ENCODE measurements at places on chromosomes 1 and 21.

GRCh38 chr1:24910210-24910609 is 19.9 kb downstream of the RUNX3 start:
- DNase-seq = no peak

- no peak for DNase-seq
These were observed 16.7 kb downstream of the FMO3 start for GRCh38 chr1:171107262-171107940.

DNA sequence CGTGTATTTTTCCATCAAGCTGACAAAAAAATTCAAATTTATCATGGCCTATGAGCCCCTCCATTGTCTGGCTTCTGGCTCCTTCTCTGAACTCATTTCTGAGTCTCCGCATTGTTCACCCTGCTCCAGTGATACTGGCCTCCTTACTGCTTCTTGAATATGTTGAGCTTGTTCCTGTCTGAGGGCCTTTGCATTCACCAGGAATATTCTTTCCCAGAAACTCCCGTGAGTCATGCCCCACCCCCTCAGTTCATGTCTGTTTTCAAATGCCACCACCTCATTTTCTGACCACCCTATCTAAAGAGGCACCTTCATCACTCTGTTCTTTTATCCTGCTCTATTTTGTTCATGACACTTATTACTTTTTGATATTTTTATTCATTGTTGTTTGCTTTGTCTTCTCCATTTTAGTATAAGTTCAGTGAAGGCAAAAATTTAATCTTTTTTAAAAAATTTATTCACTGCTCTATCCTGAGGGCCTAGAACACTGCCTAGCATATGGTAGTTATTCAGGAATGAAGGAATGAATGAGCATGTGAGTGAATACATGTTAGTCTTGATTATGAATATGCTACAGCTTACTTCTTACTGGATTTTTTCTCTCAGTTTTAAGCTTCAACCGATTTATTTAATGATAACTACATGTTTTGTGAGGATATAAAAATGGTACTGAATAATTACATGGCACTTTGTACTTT is 140.4 kb upstream of the C1orf105 start:
- DNase-seq = no peak

GRCh38 chr21:44542716-44543115 is 2.7 kb upstream of the KRTAP10-1 start:
- DNase-seq = no peak

GRCh38 chr1:213060836-213061235 is 9.8 kb downstream of the RPS6KC1 start:
- no peak for DNase-seq

DNA sequence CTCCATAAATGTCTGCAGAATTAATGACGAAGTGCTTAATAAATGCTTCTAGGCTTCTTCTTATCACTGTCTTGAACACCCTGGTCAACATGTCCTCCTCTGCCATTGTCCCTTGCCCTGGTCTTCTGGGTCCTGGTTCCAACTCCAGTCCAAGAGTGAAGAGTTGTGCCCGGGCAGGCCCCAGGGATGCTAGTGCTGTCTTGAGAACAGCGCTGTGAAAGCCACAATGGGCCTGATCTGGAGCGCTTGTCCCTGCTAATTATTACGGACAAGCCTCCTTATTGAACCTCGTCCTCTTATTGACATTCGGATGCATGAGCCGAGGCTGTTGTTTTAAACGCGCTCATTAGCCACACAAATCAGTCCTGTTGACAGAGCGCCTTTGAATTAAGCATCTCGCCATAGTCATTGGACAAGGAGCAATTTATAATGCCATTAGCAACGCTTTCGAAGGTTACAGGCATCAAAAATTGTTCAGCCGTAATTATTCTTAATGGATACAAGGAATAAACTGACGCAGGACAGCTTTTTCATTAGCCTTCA is 211.6 kb upstream of the POU3F1 start:
- DNase-seq = no peak

GRCh38 chr1:208803011-208803811 is 559.0 kb upstream of the PLXNA2 start:
- DNase-seq = no peak

- DNase-seq = no peak
These were observed 19.7 kb upstream of the RNU1-4 start for GRCh38 chr1:16720351-16721223.

GRCh38 chr1:222167896-222168295 is 380.0 kb downstream of the HHIPL2 start:
- no peak for DNase-seq

DNA sequence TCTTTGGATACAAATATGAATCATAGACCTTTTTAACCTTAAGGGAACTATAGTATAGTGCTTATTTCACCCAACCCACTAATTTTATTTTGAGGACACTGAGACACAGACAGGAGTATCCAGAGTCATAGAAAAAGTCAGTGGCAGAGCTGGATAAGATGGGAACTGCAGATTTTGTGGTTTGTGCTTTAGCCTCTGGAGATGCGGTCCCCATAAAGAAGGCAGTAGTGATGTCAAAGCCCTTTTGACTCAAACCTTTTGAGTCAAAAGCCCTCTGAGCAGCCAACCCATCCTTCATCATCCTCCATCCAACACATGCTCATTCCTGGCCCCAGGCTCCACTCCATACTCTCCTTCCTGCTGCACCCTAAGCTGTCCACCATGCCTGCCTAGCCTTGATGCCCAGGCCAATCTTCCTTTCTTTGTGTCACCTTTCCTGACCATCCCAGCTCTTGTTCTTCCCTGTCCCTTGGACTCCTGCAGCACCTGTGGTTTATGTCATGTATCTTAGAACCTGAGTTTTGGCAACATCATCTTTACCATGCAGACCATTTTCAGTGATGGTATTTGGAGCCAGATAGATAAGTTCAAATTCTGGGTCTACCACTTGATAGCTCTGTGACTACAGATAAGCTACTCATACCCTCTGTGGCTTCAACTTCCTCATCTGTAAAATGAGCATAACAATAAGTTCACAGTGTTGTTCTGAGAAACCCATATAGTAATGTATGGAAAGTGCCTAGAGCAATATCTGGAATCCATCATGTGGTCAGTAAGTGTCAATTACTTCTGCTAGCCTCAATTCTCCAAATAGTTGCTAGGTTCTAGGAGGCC is 20.1 kb downstream of the SLAMF1 start:
- no peak for DNase-seq

- peak; percentile 83 for DNase-seq
These were observed at the start of gene VANGL1 for GRCh38 chr1:115641762-115642167. Gene VANGL1, plus strand, starts transcription at chr1:115641970. Its CDS starts 9,444 bp downstream, at chr1:115651414.

GRCh38 chr1:219581344-219581743 is 31.6 kb downstream of the ZC3H11B start:
- DNase-seq = no peak
